Stimulated activated CD4-positive, alpha-beta T cell treated with anti-CD3 and anti-CD28 coated beads, Interleukin-1b, Interleukin-23, amount 100 ng/mL, for 1 hour (primary cell): ENCODE measurements at places on chromosomes 13 and 19.

DNA sequence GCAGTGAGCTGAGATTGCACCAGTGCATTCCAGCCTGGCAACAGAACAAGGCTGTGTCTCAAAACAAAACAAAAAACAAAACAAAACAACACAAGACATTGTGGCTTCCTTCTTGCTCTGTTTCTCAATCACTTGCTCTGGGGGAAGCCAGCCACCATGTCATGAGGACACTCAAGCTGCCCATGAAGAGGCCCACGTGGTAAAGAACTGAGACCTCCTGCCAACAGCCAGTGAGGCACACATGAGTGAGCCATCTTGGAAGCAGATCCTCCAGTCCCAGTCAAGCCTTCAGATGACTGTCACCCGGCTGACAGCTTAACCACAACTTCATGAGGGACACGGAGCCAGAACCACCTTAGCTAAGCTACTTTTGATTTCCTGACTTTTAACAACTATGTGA lies 25.2 kb downstream of the CPT1C start:
- DNase-seq, result no peak

DNA sequence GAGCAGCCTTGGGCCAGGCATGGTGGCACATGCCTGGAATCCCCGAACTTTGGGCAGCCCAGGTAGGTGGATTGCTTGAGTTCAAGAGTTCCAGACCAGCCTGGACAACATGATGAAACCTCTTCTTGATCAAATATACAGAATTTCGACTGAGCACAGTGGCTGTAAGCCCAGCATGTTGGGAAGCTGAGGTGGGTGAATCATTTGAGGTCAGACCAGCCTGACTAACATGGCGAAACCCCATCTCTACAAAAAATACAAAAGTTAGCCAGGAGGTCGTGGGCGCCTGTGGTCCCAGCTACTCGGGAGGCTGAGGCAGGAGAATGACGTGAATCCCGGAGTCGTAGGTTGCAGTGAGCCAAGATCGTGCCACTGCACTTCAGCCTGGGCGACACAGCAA lies 8.0 kb upstream of the NLRP7 start:
- DNase-seq, result no peak

- no peak for DNase-seq
These were observed 506.7 kb downstream of the KCTD12 start for GRCh38 chr13:76379341-76380105.

DNA sequence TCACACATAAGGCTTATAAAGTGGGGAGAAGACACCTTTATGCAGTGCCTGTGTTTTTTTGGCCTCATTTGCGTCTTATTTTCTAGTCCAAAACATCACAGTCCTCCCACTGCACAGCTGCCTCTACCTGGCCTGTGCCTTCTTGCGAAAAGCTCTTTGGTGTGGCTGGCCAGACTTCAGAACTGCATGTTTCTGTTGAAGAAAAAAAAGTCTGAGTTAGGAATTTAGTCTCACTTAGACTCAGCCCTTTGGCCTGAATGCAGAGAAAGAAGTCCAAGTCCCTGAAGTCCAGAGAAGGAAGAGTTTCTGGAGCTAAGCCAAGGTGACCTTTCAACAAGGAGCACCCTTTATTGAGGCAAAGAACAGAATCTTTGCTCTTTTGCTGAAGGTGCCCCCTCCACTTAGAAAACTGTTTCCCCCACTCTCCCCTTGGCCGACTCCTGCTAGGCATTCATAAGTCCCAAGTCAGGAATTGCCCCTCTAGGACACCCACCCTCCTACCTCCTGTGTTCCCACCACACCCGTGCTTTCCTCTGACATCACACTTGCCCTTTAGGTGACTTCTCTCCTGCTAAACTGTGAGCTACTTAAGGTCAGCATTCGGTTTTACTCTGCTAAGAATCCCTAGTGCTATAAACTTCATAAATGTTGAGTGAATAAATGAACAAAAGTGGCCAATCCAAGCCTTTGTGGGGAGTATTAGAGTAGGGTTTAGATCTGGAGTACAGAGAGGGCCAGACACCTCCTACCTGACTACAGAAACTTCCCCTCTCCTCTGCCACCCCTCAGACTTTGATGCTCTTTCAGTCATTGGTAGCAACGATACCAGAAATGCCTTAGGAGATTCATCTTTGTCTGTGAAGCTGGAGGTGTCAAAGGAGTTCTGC lies 226.8 kb downstream of the LACC1 start:
- no peak for DNase-seq

DNA sequence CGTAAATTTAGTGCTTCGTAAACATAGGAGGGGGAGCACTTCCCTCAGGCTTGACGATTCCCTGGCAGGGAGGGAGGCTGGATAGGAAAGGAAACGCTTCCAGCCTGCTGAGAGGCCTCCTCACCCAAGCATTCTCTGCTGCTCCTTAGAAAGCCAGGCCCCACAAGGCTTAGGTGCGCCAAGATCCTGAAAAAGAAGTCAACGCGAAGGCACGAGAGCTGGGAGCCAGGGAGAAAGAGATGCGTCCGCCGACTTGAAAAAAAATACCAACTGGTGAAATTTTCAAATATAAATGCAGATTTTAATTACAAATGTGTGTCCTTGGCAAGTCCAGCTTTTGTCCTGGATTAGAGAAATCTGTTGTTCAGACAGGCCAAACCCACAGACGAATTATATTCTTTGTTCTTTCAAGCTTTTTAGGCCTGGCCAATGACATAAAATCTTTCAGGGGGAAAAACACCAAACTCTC lies 64.0 kb downstream of the ALOX5AP start:
- no peak for DNase-seq

DNA sequence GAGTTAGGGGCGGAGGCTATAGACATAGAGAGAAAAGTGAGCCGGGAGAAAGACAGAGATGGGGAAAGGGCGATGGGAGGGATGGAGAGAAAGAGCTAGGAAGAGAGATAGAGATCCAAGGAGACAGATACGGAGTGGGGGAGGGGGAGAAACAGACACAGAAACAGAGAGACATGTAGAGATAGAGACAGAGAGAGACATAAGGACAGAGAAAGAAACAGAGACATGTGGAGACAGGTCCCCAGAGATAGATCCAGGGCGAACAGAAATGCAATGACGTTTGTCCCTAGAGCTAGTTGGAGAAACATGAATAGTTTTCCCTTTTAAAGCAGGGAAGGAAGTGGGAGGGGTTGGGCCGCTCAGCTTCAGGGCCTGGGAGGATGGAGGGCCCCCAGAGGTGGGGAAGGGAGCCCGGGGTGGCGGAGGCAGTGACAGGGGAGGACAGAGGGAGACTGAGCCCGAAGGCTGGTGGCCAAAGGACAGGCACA lies 4.6 kb downstream of the PPP1R14A start:
- DNase-seq, result no peak
